ENCODE measurements at places on chromosomes 13 and 19.

GRCh38 chr19:30393046-30393445, 20.9 kb downstream of the ZNF536 start:
- DNase-seq: peak; percentile 44

GRCh38 chr19:42540071-42540553, 11.8 kb upstream of the CEACAM1 start:
- DNase-seq: no peak

DNA sequence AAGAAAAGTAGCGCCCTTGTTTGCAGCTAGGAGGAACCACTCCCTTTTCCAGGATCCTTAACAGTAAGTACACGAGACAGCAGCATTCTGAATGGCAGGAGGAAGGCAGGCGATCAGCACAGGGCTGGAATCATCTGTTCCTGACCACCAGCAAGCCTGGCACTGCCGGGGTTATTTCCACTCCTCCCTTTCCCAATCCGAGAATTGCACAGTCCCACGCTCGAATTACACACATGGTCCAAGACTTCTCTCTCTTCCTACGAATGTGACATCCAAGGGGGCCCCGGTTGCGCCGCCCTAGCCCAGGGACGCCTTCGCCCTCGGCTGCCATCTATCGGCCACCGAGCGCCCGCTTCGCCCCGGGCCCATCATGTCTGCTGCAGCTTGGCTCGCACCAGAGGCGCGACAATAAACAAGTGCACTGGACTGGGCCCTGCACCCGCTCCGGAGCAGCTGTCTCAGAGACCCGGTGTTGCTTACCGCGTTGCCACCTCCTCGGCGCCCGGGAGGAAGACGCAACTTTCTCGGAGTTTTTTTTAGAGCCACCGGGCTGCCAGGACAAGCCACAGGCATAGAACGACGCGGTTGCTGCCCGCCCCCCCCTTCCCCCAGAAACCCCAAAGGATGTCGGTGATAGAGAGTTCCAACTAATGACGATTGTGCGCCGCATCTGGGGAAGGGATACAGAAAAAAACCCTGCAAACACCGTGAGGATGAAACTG, at the start of gene SLITRK5:
Gene SLITRK5 (plus strand): TSS at position 341 of the 722 bp plus-strand sequence. CDS start 4,018 bp downstream, outside the sequence.
- DNase-seq: peak; percentile 69

- DNase-seq: no peak
Observed at GRCh38 chr13:86368924-86369323, 569.7 kb upstream of the SLITRK6 start.

DNA sequence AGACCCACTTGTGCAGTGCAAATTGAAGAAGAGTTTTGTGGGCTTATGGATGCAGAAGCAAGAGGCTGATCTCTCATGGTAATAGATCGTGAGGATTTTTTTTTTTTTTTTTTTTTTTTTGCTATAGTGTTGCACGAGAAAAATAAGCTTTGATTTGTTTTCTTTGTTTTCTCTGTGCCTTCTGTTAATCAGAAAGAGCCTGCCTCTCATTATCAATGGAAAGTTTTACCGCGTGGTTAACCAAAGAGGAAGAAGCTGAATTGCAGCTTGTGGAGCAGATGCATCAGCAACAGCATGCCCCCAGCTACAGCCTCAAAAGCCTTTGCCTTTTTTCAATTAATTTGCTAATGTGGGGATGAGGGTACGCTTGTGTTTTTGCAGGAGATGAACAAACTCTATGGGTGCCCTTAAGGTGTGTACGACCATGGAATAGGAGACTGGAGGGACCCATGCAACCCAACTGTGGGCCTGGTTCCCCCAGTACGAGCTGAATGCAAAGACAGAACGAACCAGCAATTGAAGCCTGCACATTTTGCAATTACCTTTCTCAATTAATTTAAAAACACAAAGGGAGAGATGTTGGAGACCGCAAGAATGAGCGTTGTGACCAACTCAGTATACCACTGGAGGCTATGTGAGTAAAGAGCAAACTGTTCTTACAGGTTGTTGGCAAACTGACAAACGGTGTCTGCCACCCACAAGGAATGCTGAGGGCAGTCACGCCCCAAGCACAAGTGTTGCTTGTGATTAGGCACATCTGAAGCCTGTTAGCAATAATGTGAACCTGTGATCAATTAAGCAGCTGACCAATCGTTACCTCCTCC, 58.6 kb upstream of the SPRY2 start:
- DNase-seq: peak; percentile 73

DNA sequence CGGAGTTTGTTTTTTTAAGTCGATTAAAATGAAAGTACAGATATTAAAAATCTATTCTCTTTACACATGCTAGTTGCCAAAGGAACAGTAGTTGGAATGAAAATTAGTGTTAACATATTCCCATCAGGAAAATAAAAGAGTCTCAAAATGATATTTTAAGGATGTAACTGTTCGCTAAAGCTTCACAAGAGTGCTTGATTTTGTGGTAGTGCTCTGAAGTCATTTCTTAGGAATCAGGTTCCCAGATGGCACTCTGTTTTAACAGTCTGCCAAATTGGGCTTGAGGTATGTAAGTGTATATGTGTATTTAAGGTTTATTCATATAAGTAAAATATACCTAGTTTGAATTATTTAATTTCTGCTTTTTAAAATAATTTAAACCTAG, 128.8 kb downstream of the LMO7 start:
- no peak for DNase-seq

DNA sequence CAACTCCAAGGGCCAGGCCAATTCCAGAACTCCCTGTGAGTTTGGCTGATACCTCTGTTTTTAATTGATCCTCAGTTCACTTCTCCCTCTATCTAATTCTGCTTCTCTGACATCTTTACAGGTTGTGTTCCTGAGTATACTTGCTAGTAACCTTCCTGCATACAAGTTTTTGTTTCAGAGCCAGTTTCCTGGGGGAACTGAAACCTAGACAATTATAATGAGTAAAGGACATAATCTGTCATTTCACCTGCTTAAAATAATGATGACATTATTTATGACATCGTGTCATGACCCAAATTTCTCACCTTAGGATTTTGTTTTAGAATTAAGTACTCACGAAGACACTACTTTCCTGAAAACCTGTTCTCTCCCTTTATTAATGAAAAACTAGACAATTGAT, 12.5 kb upstream of the MYCBP2 start:
- DNase-seq: no peak

GRCh38 chr13:48879432-48879831, 96.3 kb upstream of the FNDC3A start:
- DNase-seq: no peak

- no peak for DNase-seq
Observed at GRCh38 chr19:53132141-53132991, at the start of gene ZNF415. Gene ZNF415 (minus strand): TSS chr19:53132910. CDS start chr19:53122676, 10,234 bp downstream.

DNA sequence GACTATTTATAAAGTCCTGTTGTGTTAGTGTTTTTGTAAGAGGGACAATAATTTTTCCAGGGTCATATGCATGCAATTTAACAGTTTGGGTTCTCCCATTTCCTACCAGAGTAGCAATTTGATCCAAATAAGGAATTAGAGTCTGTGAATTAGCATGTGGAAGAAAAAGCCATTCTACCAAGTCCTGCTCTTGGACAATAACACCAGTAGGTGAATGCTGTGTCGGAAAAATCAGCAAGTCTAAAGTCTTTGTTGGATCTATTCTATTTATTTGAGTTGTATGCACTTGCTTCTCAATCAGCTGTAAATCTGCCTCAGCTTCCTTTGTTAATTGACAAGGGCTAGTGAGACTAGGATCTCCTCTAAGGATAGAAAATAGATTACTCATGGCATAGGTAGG, 21.4 kb upstream of the IL17D start:
- no peak for DNase-seq

DNA sequence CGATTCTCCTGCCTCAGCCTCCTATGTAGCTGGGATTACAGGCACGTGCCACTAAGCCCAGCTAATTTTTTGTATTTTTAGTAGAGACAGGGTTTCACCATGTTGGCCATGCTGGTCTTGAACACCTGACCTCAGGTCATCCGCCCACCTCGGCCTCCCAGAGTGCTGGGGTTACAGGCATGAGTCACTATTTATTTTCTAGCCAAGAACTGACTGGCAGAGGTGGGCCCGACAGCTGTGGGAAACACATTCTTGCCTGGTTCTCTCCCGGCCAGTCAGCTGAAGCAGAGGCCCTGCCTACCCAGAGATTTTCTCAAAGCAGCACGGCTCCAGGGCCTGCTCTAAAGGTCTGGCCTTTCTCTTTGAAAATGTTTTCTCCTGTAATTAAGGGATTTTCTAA, 108.0 kb downstream of the KCTD15 start:
- DNase-seq: no peak

DNA sequence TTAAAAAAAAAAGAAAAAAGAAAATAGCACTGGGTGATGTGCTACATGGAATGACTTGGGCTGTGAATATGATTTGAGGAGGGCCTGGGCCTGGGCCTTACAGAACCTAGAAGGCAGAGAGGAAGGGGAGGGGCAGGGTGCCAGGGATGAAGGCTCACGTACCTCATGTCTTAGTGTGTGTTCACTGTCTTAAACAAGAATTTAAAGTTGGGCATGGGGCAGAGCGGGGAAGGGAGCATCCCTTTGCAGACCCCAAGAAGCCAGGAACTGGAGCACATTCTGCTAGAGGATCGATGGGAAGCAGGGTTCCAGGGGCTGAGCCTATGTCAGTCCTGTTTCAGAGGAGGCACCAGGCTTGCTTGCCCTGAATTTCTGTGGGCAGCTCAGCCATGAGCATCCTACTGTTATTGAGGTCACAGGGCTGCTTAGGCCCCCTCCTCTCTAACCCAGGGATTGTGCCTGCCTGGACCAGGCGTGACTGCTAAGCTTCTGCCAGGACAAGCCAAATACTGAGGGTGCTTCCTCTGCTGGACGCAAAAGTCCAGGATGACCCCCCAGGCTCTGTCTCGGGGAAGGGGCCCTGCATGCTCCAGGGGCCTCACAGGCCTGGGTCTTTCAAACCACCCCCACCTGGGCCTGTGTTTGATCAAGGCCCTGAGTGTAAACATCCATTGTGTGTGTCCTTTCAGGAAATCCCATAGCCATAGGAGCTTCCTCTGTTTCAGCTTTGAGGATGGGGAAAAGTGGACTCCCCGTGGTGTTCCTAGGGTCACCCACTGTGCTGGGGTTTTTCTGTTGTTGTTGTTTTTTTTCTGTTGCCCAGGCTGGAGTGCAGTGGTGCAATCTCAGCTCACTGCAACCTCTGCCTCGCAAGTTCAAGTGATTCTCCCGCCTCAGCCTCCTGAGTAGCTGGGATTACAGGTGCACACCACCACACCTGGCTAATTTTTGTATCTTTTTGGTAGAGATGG, 4.8 kb downstream of the LSR start:
- DNase-seq: no peak

DNA sequence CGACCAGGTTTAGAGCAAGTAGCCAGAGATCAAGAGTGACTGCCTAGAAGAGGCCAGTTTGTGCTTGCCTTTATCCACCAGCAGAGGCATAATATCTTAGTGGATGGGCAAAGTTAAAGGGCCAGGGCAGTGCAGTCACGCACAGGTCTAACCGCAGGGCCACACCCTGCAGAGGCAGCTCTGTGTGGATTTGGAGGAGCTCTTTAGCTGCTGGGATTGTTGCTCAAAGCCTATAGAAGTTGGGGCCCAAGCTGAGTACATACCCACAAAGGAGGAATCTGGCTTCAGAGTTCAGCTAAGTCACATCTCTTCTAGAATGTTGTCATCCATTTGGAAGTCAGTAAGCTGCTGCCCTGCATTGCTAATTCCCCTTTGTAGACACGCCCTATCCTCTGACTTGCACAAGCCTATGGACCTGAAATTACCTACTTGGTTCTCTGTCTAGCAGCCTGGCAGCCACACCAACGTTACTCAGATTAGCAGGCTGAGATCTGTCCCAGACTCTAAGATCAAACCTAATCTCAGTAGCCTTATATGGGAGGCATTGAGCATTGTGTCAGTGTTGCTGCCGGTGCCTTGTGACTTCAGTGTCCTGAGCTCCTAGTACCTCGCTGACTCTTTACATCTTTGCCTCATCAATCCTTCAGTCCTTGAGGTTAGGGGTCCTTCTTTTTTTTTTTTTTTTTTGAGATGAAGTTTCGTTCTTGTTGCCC, 102.9 kb upstream of the STARD13 start:
- DNase-seq: no peak

DNA sequence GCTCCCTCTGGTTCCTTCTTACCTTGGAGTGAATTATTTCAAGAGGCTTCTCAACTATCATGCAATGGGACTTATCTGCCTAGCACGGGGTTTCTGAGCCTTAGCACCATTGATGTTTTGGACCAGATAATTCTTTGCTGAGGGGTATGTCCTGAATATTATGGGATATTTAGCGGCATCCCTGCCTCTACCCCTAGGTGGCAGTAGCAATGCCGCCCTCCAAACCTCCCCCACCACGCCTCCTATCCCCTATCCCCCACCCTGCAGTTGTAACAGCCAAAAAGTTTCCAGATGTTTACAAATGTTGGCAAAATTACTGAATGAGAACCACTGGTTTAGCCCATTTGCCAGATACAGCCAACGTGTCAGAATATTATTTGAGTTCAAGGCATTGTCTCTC, 125.5 kb downstream of the POSTN start:
- peak; percentile 10 for DNase-seq

GRCh38 chr13:43363156-43363953, 340.0 kb downstream of the DNAJC15 start:
- DNase-seq: no peak

DNA sequence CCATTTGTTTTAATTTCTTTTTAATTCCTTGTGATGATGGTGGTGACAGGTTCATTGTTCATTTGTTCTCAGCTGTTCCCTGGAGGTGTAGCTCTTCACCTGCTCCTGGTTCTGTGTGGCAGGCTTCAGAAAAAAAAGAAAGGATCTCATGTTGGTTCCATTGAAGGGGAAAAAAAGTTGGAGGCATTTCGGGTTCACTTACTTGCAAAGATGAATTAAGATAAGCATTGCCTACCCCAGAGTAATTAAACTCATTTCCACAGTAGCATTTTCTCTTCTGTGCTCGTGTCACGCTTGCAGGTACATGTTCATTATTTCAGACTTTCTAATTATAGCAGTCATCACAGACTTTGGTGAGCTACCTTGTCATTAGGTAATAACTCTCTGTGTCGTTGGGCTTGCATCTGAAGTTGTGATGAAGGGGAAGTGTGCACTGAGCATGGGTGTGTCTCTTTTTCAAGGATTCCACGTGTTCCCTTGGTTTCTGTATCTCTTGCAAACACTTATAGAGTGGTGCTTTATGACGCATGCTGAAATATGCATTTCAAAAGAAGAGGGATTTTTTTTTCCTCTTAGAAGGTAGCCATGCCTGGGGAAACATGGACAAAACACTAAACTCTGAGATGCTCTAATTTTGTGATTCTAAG, 69.1 kb downstream of the MTUS2 start:
- DNase-seq: no peak
